ENCODE measurements at places on chromosomes 5 and 9.

DNA sequence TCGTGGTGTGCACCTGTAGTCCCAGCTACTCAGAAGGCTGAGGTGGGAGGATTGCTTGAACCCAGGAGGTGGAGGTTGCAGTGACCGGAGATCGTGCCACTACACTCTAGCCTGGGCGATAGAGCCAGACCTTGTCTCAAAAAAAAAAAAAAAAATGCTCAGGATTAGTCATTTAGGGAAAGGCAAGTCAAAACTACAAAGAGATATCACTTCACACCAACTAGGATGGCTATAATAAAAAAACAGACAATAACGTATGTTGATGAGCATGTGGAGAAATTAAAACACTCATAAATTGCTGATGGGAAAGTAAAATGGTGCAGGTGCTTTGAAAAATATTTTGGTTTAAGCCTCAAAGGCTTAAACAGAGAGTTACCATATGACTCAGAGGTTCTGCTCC lies 6.3 kb upstream of the ANKRD34B start:
- no peak for DNase-seq

DNA sequence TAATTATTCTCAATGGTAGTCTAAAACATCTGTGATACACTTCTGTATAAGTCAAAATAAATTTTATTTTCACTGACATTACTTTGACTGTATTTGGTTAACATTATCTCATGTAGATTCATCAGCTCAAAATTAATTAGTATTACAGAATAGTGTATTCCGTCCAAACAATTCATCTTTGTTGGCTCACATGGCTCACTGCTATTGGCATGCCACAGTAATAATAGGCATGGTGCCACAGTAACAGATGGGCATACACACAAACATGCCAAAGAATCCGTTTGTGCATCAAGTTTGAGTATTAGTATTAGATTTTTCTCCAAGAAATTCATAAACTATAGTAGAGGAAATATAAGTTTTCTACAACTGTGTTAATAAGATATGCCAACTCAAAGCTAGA lies 14.2 kb downstream of the AP3B1 start:
- no peak for DNase-seq

DNA sequence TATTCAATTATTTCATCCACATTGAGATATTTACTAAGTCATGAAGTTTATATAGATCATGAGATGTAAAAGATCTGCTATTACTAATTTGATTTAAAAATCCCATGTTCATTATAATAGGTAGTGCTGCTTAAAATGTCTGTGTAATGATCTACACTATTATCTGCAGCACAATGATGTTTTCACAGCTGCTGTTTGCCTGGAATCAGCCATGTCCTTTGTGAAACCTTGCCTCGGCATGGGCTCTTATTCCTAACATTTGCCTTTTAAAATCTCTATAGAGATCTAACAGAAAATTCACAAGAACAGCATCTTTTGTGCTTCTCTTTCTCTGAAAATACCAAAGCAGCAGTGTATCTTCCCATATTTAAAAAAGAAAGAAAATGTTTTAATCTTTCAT lies 444.6 kb downstream of the PTPRD start:
- no peak for DNase-seq

- DNase-seq, result no peak
These were observed 160.9 kb upstream of the MVB12B start for GRCh38 chr9:126165755-126166154.

GRCh38 chr5:152118676-152119470 lies 194.2 kb upstream of the GLRA1 start:
- DNase-seq, result no peak

DNA sequence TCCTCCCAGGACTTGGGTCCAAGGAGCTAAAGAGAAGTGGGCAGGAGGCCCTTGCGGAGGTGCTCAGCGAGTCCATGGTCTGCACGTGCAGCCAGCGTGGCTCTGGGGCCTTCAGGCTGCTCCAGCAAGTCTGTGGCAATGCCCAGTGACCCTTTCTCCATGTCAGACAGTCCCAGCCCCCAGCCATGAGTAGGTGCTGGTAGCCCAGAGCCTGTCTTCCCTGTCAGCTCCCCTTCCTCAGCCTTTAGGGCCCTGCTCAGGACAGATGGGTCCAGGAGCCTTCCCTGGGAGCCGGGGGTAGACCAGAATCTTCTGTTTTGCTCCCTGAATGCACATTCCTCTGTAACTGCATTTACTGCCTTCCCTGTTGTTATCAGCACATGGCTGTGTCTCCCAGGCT lies 147.2 kb upstream of the IRX2 start:
- no peak for DNase-seq

GRCh38 chr5:130222573-130222972 lies 318.3 kb downstream of the CHSY3 start:
- no peak for DNase-seq

DNA sequence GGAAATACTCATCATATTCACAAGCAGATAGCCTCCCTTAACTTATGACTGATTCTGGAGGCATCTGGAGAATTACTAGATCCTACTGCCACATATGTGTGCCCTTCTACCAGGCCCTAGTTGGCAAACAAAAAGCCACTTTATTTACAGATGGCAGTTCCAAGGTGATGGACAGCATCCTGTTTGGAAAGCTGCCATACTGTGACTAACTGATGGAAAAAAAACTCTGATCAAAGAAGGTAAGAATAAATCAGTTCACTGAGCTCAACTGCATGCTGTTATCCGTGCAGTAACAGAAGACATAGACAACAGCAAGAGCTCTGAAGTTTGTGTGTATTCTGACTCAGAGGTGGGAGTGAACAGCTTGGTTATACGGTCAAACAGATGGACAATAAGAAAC lies 279.8 kb upstream of the POU5F2 start:
- DNase-seq, result no peak

- DNase-seq, result no peak
These were observed 328.3 kb downstream of the TMEM167A start for GRCh38 chr5:82748688-82749460.

GRCh38 chr5:97042996-97043395 lies 99.4 kb downstream of the LIX1 start:
- no peak for DNase-seq

DNA sequence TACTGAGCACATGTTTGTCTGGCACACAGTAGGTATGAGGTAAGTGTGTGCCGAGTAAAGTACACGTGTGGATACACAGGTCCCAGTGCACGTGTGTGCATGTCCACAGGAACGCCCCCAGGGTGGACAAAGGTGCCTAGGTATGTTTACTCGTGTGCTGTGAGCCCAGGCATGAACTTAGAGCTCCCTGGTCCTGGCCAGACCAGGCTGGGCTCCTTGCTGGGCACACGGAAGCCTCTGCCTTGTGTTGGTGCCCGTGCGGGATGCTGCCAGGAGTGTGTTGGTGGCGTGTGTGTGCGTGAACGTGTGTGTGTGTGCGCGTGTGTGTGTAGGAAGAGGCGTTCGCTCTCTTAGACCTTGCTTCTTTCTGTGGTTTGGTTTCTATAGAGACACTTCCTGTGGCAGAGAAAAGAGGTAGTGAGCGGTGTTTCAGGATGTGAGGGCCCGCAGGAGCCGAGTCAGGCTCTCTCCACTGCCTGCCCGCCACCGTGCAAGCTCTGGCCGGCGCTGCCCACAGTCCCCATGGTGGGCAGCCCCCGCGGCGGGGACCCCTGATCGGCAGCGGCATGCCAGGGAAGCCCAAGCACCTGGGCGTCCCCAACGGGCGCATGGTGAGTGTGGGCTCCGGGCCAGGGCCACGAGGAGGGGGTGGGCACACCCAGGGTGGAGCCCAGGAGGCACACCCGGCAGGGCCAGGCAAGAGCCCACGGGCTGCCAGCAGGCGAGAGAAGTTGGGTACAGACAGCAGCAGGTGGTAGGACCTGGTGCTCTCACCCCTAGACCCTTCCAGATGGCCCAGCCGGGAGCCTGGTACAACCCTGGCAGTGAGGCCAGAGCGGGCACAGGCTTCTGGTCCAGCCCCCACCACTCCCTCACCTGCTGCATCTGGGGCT lies at the start of gene RGS14:
TSS of gene RGS14 (plus strand) at position 466 of the 893 bp plus-strand sequence. CDS start at position 567, 101 bp downstream.
- no peak for DNase-seq

DNA sequence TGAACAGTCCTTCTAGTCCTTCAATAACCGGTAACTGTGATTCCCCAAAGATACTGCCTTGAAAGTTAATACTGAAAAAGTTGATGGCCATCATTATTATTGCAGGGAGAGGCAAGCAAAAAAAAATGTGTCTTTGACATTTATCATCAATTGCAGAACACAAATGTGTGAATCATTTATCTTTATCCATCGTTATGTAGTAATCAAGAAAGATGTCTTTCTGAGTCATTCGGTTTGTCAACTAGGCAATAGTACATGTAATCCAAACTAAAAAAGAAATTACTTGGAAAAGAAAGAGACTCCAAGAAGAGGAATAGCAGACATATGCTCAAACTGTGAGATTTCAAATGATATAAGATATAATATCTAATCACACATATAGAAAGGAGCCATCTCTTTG lies 473.0 kb downstream of the CETN3 start:
- DNase-seq, result no peak

DNA sequence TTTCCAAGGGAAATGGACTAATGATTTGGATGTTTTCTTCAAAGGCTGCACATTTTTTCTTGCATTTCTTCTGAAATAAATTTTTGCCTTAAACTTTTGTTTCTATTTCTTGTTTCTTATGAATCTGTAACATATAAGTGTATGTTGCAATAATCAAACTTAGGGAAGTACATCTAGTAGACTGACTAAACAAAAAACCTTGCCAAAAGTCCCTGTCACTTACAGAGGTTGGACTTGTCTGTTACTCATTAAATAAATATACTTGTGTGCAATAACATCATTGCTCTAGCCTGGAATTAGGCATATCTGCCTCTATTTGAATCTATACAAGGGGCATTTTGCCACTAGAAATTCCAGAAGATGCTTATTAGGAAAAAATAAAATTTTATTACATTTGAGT lies 56.6 kb downstream of the C6 start:
- no peak for DNase-seq

DNA sequence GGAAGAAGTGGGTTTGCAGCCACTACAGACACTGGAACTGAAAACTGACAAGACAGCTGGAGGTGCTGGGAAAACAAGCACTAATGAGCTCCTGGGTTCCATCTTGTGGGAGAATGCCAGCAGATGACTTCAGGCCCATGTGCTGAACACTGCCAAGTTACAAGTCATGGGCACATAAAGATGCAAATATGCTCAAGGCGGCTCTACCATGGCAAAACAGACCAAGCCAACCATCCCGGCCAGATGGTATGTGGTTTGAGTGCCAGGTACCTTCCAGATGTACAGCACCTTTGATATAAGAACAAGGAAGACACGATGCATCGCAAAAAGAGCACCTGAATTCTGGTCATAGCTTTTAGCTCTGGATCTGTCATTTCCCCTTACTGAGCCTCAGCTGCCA lies 19.9 kb downstream of the TNFSF8 start:
- DNase-seq, result no peak

All from 8988T (cell line).